ENCODE measurements at places on chromosomes 3 and 15.

GRCh38 chr3:169196789-169197188, 466.7 kb downstream of the MECOM start:
- no peaks in the 10 kb centered on the region for H3K4me1 ChIP-seq
- no peak overlapping the region for H3K27ac ChIP-seq
- H3K4me3 ChIP-seq, result no peak overlapping the region
- H3K27me3 ChIP-seq, result no peaks in the 10 kb centered on the region
- H3K36me3 ChIP-seq, result no peaks in the 10 kb centered on the region
- no peak for DNase-seq

DNA sequence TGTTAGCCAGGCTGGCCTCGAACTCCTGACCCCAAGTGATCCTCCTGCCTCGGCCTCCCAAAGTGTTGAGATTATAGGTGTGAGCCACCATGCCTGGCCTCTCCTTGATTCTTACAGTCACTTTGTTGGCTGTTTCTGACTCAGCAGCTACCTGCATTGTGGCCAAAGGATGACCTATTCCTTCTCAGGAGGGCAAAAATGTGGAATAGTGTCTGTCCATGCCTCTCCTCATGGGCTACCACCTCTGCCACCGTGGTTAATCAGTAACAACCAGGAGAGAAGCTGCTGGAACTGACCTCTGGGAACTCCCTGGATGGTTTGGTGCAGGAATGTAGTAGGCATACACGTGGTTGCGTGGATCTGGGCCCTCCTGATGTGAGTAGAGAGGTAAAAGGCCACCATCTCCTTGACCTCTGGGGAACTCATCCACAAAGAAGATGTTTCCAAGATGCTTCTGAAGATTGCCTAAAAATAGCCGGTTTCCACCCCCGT, 63.3 kb downstream of the FLNB start:
- H3K4me3 ChIP-seq, result no peak overlapping the region
- H3K4me1 ChIP-seq, result peaks cover 21% of the 10 kb centered on the region
- H3K36me3 ChIP-seq, result no peaks in the 10 kb centered on the region
- DNase-seq, result no peak
- no peaks in the 10 kb centered on the region for H3K27me3 ChIP-seq

GRCh38 chr3:155984791-155985417, 114.5 kb downstream of the GMPS start:
- H3K4me3 ChIP-seq, result no peak overlapping the region
- H3K36me3 ChIP-seq, result no peaks in the 10 kb centered on the region
- H3K27me3 ChIP-seq, result peaks cover 2% of the 10 kb centered on the region
- H3K27ac ChIP-seq, result no peak overlapping the region
- no peaks in the 10 kb centered on the region for H3K4me1 ChIP-seq

DNA sequence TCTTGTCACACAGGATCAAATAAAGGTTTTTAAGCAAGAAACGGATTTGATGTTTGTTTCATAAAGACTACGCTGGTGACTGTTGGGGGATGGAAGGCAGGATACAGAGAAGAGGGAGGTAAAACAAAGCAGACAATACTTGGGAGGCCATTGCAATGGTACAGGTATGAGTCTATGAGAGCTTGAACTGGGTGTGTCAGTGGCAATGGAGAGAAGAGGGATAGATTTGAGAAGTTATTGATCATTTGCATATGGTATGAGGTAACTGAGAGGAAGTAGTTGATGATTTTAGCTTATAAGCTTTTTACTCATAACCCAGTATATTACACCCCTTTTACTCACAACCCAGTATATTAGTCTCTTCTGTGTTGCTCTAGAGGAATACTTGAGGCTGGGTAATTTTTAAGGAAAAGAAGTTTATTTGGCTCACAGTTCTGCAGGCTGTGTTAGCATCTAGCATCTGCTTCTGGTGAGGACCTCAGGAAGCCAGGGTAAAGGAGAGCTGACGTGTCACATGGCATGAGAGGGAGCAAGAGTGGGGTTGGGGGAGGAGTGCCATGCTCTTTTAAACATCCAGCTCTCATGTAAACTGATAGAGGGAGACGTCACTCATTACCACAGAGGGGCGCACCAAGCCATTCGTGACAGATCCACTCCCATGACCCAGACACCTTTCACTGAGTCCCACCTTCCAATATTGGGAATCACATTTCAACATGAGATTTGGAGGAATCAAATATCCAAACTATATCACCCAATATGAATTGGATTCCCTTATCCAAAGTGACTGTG, 153.9 kb downstream of the VPS8 start:
- H3K4me1 ChIP-seq, result peaks cover 2% of the 10 kb centered on the region
- H3K36me3 ChIP-seq, result peaks cover 22% of the 10 kb centered on the region
- no peak overlapping the region for H3K27ac ChIP-seq
- no peak overlapping the region for H3K4me3 ChIP-seq

GRCh38 chr3:8489278-8489792, 12.3 kb upstream of the LMCD1 start:
- no peak overlapping the region for H3K4me3 ChIP-seq
- H3K4me1 ChIP-seq, result no peaks in the 10 kb centered on the region
- H3K36me3 ChIP-seq, result no peaks in the 10 kb centered on the region
- H3K27ac ChIP-seq, result no peak overlapping the region
- H3K27me3 ChIP-seq, result peaks cover 6% of the 10 kb centered on the region
